T-helper 1 cell (primary cell): ENCODE measurements at places on chromosomes 1 and 21.

DNA sequence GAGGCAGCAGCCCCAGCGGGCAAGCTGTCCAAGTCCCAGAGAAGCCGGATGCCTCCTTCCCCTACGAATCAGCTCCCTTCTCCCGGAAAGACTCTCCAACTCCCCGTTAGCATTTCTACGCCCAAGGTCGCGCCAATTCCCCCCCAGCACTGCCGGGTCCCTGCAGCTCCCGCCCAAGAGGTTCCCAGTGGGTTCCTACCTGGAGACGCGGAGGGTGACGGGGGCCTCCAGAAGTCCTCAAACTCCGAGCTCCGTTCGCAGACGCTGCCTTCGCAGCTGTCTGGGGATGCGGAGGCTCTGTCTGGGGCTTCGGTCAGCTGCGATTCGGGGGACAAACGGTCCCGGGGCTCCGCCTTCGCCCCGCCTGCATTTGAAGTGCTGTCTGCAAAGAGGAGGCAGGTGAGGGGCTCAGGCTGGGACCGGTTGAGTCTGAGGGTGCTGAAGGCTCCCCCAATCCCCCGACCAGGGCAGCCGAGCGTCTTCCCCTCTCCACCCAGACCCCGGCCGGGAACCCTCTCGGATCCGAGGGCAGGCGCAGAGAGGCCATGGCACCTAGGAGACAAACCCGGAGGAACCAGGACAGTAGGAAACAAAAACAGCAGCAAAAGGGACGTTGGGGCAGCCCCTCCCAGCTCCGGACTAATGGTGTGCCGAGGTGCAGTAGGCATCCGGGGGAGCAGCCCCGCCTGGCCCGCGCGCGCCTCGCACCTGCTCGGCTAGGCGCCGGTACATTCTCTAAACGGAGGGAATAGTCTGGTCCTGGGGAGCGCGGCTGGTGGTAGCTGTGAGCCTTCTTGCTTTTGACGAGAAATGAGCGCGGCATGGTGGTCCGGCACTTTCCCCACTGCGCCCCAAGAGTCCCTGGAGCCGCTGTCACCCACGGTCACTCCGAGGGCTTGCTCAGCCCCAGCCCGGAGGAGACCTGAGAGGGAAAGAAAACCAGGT, 3.8 kb downstream of the GFI1 start:
- DNase-seq = peak; percentile 22

GRCh38 chr1:3312898-3313575, 141.4 kb upstream of the ARHGEF16 start:
- DNase-seq = no peak

DNA sequence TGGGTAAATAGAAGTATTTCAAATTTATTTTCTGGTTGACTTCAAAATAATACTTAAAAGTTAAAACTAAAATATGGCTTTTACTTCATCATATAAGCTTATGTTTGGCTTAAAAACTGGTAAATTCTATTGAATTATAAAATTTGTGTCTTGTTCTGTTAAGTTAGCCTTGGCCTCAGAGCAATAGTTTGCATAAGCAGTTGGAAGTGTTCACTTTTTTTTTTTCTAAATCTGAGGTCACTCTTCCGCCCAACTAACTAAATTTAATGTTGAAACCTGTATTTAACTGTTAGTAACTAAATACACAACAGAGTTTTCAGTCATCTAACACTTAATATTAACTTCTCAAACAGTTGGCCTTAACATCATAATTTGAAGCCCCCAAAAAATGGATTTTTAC, 871.7 kb upstream of the ADAMTS5 start:
- no peak for DNase-seq

DNA sequence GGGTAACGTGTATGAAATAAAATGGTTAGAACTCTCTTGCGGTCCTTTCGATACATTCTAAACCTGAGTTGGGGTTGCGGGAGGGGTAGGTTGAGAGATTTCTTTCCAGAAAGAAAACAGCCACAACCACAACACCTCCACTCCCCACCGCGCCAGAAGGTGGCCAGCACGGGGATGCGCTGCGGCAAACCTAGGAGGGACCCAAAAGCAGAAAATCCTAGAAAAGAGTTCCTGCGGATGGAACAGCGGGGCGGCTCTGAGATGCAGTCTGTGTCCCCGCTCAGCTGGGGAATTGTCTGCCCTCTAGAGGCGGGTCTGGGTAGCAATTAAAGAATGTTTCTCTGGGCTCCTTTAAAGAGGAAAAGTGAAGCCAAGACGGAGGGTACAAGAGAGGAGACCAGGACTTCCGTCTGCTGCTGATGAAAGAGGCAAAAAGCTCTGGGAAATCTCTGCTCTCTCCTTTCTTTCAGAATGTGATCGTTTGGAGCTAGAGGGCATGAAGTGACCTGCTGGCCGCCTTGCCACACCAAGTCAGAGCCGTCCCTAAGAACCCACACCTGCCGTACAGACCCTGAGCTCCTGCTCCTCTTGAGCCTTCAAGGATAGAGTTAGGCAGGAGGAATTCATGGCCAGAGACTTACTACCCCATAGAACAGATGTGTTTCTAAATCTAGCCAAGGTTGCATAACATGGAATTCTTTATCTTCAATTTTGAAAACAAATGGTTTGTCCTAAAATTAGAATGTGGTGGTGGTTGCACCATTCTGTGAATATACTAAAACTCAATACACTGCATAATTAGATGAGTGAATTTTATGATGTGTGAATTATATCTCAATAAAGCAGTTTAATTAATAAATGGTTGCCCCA, 46.5 kb upstream of the COA6 start:
- peak; percentile 55 for DNase-seq

GRCh38 chr1:13479171-13479856, 34.5 kb downstream of the LRRC38 start:
- DNase-seq = no peak

- no peak for DNase-seq
These were observed 65.7 kb upstream of the RNF11 start for GRCh38 chr1:51170342-51170741.

GRCh38 chr1:23169195-23169575, 529 bp upstream of the LUZP1 start:
- no peak for DNase-seq

- no peak for DNase-seq
These were observed 12.0 kb upstream of the RBP7 start for GRCh38 chr1:9985001-9985400.

DNA sequence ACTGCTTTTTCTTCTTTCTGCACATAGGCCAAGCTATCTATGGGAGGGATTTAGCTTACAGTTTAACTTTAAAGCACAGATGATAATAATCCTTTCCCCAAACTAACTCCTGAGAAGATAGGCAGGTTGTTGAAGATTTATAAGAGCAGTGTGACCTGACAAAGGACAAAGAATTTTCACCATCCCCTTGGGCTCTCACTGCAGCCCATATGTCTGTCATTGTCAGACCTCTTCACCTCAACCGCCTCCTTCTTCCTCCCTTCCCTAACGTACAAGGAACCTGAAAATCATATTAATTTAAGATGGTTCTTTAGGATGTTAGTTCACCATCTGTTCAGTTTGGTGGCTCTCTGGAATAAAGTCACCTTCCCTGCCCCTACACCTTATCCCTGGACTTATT, 5.0 kb downstream of the RNU1-2 start:
- DNase-seq = no peak

GRCh38 chr1:234237393-234237792, 135.9 kb upstream of the COA6 start:
- DNase-seq = no peak

GRCh38 chr1:91226741-91227140, 177.9 kb downstream of the HFM1 start:
- no peak for DNase-seq

DNA sequence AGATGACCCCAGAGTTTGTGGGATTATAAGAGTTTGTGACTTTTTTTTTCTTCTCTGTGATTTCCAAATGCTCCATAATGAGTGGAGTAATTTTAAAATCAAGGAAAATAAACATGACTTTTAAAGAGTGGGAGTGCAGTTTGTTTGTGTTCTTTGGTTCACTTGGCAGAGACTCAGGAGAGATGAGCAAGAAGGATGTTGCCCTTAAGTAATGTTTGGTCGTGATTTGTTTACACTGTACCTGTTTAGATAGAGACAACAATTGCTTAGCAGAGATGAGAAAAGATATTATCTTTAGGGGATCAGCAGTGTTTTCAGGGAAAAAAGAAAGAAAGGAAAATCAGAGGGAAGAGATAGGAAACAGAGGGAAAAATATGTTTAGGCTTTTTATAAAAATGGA, 170.8 kb downstream of the ADSS2 start:
- DNase-seq = no peak

DNA sequence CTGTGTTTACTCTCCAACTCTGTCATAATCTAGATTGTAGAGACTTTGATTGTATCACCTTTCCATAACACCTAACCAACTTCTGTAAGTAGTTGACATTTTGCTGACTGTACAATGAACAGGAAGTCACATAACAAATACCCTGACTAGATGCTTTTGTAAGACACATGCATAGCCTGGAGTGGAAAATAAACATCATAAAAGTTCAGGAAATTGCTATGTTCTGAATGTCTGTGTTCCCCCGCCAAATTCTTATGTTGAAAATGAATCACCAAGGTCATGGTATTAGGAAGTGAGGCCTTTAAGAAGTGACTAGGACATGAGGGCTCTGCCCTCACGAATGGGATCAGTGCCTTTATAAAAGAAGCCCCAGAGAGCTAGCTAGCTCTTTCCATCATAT, 40.4 kb upstream of the ZSWIM5 start:
- DNase-seq = no peak

- DNase-seq = no peak
These were observed 110.6 kb downstream of the XCL2 start for GRCh38 chr1:168433238-168433637.

- no peak for DNase-seq
These were observed 33.2 kb downstream of the BEND5 start for GRCh38 chr1:48743480-48743879.

DNA sequence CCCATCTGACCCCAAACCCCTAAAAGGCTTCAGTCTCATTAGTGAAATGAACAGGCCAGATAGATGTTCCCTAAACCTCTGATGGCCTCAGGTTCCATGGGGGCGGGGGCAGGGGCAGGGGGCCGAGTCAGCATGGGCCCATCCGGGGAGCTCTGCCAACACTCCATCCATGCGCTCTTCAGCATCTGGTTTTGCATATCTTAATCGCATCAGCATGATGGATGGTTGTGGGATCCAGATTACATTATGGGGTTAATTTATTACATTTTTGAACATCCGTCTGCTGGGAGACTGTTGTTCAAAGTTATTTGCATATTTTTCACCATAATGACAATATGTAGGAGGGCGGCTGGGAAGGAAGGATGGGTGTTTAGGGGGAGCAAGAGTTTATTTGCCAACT, 3.1 kb upstream of the MAD2L2 start:
- DNase-seq = no peak

- DNase-seq = no peak
These were observed 237.1 kb downstream of the USH2A start for GRCh38 chr1:216186141-216186540.

- DNase-seq = no peak
These were observed 602.2 kb upstream of the CXADR start for GRCh38 chr21:16910435-16911165.

DNA sequence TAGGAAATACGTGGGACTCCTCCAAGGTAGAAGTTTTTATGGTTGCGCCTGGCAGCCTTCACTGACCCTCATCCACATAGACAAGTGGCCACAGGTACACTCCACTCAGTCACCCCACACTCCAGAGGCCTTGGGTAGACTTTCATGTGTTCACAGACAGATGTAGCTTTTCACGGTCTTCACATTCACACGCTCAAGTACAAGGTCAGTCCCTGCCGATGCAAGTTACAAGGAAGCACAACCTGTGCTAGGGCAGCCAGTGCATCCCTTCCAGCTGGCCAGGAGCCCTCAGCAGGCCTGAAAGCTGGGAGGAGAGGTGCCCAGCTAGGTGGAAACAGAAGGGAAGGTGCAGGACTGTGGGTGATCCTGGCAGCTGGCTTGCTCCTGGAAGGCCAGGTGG, 55.5 kb upstream of the FAM20B start:
- DNase-seq = no peak

DNA sequence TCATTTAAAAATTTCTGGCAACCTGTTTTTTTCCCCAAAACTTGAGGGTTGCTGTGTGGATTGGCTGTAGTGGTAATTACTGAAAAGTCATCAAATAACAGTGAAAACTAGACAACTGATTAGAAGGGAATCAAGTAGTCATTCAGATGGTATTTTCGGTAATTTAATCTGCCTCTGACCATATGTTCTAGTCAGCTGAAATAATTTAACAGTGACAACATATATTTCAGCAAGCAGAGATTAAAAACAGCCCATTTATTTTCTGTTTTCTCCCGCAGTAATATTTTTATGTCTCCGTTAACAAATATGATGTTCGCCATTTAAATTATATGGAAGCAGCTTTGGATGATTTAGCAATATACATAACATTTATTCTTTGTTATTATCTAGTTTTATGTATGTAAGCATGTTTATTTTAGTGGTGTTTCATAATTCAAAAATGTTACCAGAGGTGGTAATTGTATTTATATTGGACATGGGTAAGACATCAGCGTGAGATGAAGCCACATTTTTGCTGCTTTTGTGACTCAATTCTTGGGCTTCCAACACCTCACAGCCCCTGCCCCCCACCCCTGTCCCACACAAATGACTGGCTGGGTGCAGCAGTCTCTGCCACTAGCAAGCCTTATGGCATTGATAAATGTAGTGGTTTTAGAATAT, 104.4 kb downstream of the GALNT2 start:
- no peak for DNase-seq

- no peak for DNase-seq
These were observed 94.4 kb downstream of the MIS18A start for GRCh38 chr21:32184485-32184884.

DNA sequence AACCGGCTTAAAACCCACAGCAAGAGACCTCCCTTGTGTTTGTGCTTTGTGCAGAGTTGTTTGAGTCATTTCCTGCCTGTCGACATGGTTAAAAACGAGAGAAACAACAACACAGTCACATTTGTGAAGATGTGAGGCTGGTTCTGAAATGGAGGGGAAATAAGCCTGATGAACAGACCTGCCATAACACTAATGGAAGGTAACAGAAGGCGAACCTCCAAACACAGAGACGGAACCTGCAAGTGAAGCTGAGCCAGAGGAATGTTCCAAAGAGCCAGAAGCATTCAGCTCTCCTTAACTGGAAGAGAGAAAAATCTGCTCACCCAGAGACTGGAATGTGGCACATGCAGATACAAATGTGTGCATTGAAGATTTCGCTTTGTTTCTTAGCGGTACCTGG, 53.2 kb upstream of the RAVER2 start:
- no peak for DNase-seq

DNA sequence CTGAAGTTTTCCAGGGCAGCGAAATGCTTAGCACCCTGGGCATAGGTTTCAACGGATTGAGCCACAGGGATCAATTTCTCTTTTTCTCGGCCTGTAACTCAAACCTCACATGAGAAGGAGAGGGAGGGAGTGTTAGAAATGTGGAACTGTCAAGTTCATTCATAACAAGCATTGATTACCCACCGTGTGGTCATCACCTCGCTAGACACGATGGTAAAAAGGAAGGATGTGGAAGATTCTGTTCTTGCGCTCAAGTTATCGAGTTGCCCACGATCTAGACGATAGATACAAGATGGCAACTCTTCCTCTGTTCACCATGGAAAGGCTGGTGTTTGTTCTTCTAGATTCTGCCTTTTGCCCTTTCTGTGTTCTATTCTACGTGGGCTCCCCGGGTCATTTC, 4.0 kb upstream of the RCAN3 start:
- DNase-seq = no peak

GRCh38 chr1:84827555-84827954, 65.5 kb downstream of the LPAR3 start:
- DNase-seq = no peak
